Iris pigment epithelial cell (primary cell): ENCODE measurements at places on chromosomes 5 and 9.
A peak's percentile ranks its signal among the peaks of the same experiment; 100 is the strongest.

- DNase-seq, result peak; percentile 80
Observed at GRCh38 chr5:138068742-138069600, 14.9 kb upstream of the WNT8A start.

GRCh38 chr5:39266442-39266841 is 47.1 kb upstream of the FYB1 start:
- DNase-seq, result no peak

GRCh38 chr5:152884006-152884405 is 478.9 kb upstream of the NMUR2 start:
- no peak for DNase-seq

DNA sequence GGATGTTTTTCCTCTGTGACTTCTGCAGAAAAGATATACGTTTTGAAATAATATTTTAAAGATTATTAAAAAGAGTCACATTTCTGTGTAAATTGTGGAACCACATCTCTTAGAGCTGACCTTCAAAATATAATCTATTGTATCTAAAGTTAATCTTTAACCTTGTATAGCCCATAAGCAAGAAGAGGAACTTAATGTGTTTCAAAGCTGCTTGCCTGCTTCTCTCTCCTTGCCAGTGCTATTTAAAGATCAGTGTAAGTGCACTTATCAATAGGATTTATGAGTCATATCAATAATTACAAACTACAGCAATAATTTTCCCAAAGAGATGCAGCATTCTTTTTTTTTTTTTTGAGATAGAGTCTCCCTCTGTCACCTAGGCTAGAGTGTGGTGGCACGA is 29.4 kb upstream of the GDA start:
- no peak for DNase-seq

DNA sequence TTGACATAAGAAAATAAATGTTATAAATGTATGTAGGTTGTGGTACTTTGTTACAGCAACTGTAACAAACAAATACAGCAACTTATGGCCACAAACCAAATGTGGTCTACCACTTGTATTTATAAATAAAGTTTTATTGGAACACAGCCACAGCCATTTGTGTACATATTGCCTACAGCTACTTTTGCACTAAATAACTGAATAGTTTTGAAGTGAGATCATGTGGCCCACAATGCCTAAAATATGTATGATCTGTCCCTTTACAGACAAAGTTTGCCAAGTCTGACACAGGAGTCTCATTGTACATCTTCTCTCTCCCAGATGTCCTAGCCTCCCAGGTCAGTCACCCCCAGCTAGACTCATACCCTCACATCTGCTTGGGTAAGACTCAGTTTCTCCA is 283.6 kb upstream of the PRDM9 start:
- DNase-seq, result peak; percentile 12

GRCh38 chr9:81264516-81264915 is 424.8 kb downstream of the TLE1 start:
- DNase-seq, result peak; percentile 87

DNA sequence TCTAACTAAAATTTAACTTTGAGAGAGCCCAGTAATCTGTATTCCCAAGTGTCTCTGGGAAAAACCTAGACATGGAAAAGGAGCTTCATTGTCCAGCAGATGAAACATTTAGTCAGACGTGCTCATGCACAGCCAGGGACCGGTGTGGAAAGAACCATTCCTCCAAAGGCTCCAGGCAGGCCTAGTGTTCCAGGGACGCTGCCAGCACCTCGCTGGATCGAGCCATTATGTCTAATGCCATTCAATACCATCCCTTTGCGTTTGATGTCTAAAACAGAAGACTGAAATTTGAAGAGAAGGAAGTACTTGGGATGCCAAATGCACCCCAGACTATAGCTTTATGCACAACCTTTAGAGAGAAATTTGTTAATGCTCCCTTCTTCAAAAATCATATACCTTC is 1.4 kb upstream of the CHSY3 start:
- no peak for DNase-seq
